ENCODE measurements at places on chromosomes 6 and 20.

DNA sequence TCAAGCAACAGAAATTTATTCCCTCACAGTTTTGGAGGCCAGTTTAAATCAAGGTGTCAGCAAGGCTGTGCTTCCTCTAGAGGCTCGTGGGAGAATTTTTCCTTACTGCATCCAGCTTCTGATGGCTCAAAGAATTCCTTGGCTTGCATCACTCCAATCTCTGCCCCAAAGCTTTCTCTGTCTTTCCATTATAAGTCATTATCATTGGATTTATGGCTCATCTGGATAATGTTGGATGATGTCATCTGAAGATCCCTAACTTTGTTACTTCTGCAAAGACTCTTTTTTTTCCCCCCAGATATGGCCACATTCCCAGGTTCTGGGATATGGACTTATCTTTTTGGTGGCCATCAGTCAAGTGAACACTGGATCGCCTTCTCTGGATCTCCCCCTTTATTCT lies 146.3 kb upstream of the B3GAT2 start:
- no peak for DNase-seq

DNA sequence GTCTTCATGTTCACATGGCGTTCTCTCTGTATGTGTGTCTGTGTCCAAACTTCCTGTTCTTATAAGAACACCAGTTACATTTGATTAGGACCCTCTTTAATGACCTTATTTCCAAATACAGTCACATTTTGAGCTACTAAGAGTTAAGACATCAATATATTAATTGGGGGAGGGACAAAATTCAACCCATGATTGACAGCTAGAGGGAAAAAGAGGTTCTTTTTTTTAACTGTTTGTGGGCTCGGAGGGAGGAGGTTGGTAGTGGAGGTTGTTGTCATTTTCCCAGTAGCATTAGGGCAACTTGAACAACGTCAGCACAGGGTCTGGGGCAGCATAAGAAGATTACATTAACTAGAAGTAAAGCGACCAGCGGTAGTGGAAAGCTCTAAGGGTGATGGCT lies 2.3 kb upstream of the GMDS start:
- no peak for DNase-seq

DNA sequence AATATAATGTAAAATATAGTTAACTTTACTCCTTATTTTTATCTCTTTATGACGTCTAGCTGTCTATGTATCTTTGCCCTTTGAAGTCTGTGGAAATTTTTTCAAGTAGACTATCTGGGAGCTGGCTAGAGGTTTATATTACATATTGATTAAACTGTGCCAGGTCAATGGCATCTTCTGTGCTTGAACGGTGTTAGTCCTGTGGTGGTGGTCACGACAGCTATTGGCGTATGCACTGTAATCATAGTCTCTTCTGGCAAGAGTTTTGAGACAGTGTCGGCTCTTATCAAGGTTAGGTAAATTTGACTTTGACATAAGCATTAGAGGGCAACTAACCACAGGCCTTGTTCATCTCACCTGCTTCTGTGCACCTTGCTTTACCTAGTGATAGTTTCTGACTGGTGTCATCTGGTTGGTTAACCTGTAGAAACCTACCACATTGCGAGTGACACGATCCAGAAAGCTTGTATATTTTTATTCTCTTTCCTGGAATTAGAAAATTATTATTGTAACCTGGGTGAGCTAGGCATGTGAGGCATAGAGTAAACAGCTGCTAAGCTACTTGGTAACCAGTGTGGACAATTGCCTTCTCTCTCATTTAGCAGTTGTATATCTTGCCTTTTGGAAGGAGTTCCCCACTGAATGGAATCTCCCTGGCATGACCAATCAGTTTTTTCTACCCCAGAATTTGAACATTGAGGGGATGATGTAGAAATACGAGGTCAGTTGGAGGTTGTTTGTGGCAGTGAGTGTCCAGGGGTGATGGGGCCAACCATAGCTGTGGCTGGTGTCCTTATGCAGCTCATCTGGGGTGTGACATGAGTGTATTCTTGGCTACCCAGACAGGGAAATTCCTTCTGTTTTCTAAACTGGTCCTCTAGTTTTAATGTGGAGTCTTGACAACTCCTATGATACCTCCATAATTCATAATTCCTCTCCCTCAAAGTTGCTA lies 45.9 kb downstream of the SH3BGRL2 start:
- no peak for DNase-seq

DNA sequence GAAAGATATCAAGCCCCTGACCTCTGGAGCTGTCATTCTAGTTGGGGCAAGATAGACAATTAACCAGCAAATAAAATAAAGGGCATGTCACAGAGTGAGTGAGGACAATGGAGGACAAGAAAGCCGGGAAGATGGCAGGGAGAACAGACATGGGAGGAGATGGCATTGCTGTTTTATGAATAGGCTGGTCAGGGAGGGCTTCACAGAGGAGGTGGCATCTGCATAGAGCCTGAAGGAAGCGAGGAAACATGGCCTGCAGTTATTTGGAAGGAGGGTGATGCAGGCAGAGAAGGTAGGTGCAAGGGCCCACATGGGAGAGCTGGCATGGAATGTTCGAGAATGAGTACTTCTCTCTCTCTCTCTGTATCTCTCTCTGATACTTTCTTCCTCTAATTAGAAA lies 63.7 kb downstream of the EFCAB8 start:
- DNase-seq, result no peak

DNA sequence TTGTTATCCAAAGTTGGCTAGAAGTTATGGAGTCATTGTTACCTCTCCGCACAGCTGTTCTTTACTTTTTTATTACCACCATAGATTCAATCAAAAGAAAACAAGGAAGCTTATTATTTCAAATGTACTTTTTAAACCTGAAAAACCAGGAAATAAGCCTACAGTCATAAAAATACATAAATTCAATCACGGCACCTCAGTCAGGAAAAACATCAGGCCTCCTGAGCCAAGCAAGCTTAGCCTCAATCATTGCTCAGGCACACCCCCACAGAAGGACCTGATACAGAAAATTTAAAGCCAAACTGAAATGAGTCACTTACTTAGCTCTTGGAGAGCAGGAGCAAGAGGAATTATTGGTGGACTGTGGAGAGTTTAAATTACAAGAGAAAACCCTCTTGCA lies 44.3 kb downstream of the MARCKS start:
- DNase-seq, result no peak

DNA sequence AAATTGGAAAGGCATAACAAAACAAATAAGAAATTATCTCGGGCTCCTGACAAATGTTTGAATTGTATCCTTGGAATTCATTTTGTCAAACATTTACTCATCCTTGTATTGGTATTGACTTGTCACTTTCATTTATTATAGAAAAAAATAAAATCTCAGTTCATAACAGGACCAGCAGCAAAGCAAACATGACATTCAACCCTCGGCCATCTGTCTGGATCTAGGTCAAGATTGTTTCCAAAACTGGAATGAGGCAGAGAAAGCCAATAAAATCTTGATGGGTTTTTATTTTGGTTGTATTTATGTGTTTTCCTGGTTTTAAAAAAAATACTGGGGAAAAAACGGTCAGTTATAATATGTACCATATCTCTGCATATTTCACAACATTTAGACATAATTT lies 42.9 kb upstream of the FABP7 start:
- DNase-seq, result no peak

DNA sequence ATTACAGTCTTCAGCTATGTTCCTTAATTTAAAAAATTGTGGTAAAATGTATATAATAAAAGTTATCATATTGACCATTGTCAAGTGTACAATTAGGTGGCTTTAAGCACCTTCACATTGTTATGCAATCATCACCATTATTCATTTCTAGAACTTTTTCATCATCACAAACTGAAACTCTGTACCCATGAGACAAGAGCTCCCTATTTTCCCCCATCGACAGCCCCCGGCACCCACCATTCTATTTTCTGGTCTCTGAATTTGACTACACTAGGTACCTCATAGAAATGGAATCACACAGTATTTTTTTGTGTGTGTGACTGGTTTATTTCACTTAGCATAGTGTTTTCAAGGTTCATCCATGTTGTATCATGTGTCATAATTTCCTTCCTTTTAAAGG lies 39.7 kb upstream of the FYN start:
- DNase-seq, result peak; percentile 8

DNA sequence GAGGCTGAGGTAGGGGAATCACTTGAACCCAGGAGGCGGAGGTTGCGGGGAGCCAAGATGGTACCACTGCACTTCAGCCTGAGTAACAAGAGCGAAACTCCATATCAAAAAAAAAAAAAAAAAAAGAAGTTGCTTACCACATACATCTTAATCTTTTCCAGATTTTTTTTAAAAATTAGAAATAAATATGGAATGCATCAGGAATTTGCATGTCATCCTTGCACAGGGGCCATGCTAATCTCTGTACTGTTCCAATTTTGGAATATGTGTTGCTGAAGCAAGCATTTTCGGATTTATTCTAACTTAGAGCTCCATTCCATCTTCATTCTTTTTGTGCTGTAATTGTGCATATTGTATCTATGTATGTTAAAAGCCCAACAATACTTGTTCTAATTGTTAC lies 62.5 kb downstream of the TRPC4AP start:
- no peak for DNase-seq

GRCh38 chr6:33817489-33817888 lies 13.7 kb upstream of the MLN start:
- DNase-seq, result no peak

DNA sequence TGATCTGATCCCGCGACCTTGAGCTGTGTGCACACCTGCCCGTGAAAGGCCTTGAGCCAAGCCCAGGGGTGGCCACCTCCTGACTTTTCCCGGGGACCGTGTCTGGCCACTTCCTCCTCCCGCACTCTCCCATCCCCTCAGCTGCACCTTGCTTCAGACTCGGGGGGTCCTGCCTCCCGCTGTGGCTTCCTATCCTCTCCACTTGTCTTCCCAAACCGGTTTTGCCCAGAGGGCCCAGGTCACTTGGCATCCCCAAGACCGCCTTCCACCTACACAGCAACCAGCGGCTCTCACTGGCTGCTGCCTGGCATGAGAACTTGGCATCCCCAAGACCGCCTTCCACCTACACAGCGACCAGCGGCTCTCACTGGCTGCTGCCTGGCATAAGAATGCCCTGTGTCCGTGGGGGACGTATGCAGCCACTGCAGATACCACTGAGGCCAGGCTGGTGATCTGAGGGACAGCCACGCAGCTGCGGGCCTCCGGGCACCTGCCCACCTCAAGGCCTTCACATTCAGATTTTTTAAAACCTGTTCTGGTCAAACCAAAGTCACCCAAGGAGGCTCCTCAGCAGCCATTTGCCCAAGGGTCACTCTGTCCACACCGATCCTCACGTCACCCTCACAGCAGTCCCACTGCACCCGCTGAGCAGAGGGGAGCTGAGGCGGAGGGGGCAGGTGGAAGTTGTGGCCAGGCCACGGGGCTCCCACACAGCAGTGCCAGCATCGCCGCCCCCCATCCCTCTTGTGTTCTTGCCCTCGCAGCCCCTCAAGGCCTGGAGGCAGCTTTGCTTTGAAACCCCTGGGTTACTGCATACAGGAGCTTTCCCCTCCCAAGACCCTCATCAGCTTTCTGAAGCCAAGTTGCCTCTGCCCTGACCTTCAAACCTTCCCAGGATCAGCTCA lies 245.5 kb downstream of the TAF4 start:
- no peak for DNase-seq

DNA sequence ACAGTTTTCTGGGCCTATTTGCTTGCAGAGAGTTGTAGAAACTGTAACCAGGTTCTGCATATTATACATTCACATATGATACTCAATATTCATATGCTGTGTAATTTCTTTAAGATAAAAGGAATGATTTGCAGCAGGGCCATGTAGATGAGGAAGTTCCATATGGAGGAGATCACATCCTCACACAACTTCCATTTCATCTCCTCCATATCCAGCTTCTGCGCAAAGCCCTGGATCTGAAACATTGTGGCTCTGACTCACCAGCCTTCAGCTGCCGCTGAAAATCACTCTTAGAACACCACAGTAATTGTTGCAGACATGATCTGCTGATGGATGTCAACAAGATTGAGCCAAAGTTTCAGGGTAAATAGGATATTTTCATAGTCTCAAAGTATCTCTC lies 57.7 kb downstream of the PXDC1 start:
- DNase-seq, result no peak

GRCh38 chr6:158666628-158667359 lies 16.9 kb downstream of the SYTL3 start:
- no peak for DNase-seq
